ENCODE measurements at places on chromosomes 7 and 10.

- DNase-seq = no peak
Measured at GRCh38 chr7:147276783-147277370, 1160.3 kb downstream of the CNTNAP2 start.

GRCh38 chr7:116354546-116355423 is 144.4 kb downstream of the TES start:
- DNase-seq = no peak

DNA sequence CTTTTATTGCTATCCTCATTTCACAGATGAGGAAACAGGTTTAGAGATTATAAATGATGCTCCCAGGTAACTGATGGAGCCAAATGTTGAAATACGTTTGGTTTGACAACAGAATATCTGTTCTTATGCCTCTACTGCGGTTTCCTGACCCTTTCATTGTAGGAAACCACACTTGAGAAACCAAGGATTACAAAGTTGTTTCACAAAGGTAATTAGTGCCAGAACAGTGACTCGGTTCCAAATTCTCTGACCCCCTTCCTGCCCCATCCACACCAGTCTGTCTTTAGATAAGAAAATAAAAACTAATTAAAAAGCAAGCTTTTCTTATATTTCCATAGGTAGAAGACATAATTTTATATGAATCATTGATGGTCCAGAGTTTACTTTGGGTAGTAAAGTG is 393.7 kb upstream of the MBL2 start:
- no peak for DNase-seq

DNA sequence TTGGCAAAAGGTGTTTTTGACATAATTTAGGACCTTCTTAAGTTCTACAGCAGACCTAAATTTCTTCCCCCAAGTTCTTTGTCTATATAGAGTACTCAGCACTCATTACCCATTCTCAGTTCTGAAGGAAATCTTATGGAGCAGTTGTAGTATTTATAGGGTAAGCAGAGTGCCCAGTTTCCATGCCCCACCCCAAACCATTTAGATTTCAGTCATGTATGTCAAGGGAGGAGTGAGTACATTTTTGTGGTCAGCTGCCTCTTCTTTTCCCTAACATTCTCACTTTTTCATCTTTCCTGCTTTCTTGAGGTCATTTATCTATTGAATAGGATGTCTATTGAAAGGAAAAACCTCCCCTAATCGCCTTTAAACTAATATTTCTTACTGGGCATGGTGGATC is 83.3 kb downstream of the KAT6B start:
- no peak for DNase-seq

DNA sequence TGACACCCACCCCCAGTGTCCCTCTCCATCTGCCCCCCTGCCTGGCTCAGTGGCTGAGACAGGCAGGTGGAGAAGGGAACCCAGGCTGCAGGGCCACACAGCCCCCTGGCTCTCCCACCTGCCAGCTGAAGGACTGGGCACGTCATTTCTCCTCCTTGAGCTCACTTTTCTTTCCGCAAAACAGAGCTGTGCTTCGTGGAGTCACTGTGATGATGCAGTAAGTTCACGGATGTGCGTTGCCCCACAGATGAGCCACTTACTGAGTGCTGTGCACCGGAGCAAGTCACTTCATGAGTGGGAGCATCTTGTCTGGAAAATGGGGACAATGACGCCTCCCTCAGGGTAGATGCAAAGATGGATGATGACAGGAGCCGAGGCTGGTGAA is 2.7 kb downstream of the OPN4 start:
- DNase-seq = no peak

DNA sequence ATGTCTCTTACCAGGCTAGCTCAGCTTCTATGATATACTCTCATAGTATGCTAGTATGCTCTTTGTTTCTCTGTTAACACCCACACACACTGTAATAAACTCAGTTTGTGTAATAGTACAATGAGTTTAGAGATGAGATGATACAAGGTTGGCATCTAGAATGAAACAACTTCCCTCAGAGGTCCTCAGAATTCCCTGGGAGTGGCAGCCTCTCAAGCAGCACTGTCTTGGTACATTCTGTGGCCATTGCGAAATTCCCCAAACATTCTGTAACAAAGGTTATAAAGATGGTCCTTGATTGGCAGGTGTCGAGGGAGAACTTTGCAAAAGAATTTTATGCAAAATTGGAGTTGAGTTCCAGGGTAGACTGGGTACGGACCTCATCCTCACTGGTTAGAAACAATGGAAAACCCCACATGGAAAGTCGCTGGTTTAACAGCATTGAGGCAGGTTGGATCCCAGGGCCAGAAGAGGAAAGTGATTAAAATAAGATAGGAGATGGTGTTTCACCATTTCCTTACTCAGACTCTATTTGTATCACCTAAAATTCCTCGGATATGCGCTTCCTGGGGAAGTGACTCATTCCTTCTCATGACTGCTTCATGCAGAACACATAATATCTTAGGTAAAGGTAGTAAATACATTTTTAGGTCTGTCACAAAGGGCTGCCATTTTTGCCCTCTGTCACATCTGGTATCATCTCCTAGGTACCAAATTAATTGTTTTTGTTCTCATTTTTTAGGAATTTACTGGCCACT is 657.8 kb downstream of the SORCS1 start:
- DNase-seq = no peak
